ENCODE measurements at places on chromosomes 1 and 21.

GRCh38 chr21:39114871-39115575 is 68.2 kb downstream of the PSMG1 start:
- peak; percentile 53 for DNase-seq

DNA sequence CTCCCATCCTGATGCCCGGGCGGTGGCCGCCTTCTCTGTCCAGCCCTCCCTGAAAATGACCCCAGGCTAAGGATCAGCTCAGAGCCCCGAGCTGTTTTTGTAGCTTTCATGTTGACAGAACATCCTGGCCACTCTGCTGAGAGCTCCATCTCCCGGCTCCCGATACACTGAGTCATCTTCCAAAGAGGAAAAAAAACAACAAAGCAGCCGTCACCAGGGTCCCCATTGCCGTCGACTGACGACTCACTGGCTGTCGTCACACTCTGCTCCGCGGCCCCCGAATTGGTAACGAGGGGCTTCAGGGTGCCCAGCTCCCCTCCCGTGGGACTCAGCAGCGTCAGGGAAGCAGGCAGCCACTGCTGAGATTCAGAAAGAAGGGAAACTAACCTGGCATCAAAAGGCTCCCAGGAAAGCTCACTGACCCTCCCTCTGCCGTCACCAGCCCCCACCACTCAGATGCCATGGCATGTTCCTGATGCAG is 67.2 kb downstream of the CD46 start:
- DNase-seq: peak; percentile 53

GRCh38 chr1:234589064-234589800 is 20.7 kb downstream of the IRF2BP2 start:
- DNase-seq: peak; percentile 57

DNA sequence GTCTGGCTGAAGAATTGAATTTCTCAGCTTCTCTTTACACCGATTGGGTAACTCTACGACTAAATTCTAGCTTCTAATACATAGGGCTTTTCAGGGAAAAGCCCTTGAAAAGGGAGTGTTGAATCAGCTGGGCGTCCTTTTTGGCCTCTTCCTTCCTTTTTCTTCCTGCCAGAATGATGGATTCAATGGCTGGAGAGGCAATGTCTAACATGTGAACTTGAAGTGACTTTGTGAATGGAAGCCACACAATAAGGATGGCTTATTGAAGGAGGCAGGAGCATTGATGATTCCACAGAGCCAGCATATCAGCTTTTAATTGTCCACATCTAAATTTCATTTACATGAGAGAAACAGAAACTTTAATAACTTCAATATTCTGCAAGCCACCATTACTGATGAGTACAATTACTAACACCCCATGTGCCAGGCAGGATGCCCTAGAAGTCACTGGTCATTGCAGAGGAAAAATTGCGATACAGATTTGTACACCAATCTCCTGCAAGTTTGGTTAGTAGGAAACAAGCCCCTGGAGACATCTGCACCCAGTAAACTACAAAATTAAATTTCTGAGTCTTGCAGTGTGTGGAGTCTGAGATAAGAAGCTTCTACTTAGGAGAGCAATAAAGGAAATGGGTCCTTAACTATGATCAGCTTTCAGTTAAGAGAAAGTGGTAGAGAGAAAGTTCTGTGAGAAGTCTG is 56.1 kb downstream of the STYXL2 start:
- no peak for DNase-seq

- DNase-seq: peak; percentile 64
These were observed 133.3 kb upstream of the C1orf105 start for GRCh38 chr1:172287208-172287607.

DNA sequence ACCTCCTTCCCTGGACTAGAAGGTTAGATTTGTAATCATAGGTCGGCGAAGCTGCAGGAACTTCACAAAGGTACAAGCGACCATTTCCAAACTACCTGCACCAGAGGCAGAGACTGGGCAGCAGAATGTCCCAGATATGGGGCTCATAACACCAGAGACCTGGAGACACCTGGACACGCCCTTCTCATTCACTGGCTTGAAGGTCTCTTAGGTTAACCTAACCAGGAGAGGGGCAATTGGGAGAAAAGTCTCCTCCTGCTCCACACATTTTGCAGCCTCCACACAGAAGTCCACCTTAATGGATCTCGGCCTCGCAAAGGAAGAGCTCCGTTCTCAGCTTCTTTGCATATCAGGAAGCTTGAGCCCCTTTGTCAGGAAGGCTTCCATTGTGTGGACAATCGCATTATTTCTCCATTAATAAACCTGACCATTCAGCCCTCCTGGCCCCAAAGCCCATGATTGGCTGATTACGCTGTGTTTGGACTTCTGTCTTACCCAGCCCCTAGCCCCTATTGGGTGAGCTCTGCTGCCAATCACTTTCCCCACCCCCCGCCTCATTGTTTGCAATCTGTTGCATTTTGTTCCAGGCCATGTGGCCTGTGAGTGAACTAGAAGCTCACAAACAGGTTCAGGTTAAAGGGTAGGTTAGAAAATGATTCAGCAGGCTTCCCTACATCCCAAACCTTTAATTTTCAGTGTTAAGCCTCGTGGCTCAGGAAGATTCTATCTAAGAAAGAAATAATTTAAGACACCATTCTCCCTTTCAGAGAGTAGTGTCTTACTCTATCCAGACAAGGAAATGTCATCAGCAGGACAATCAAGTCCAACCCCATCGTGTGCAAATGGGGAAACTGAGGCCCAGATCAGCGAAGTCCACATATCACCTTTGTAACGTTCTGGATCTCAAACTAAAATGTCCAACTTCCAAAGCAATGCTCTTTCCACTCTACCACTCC is 2.8 kb downstream of the MYCL start:
- DNase-seq: peak; percentile 68

GRCh38 chr21:35791541-35792325 is 268.6 kb downstream of the SETD4 start:
- DNase-seq: no peak

GRCh38 chr1:93673163-93673829 is 8.3 kb downstream of the BCAR3 start:
- peak; percentile 56 for DNase-seq

GRCh38 chr1:51203874-51204245 is 32.2 kb upstream of the RNF11 start:
- no peak for DNase-seq

GRCh38 chr1:91024481-91025119 is 2.8 kb upstream of the ZNF644 start:
- DNase-seq: no peak
